Activated T-cell treated with anti-CD3 and anti-CD28 coated beads, Interleukin-2, amount 50 U/mL, for 1 hour (primary cell): ENCODE measurements at places on chromosomes 7 and 10.
A peak's percentile ranks its signal among the peaks of the same experiment; 100 is the strongest.

- DNase-seq, result no peak
Measured at GRCh38 chr10:4352414-4352961, 473.5 kb upstream of the AKR1E2 start.

DNA sequence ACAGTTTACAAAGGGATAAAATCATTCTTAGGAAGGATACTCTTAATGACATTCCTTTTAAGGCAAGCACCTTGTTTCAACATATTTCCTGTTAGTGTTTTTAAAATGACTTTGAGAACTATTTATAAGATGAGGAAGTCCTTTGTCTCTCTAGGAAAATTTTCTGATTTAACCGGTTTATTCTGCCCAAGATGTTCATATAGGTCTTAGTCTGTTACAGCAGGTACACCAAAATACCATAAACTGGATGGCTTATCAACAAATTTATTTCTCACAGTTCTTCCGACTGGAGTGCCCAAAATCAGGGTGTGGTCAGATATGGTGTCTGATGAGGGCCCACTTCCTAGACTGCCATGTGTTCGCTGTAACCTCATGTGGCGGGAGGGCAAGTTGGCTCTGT is 77.9 kb downstream of the GSAP start:
- DNase-seq, result no peak

- no peak for DNase-seq
Measured at GRCh38 chr7:74709880-74710671, 52.6 kb downstream of the GTF2I start.

DNA sequence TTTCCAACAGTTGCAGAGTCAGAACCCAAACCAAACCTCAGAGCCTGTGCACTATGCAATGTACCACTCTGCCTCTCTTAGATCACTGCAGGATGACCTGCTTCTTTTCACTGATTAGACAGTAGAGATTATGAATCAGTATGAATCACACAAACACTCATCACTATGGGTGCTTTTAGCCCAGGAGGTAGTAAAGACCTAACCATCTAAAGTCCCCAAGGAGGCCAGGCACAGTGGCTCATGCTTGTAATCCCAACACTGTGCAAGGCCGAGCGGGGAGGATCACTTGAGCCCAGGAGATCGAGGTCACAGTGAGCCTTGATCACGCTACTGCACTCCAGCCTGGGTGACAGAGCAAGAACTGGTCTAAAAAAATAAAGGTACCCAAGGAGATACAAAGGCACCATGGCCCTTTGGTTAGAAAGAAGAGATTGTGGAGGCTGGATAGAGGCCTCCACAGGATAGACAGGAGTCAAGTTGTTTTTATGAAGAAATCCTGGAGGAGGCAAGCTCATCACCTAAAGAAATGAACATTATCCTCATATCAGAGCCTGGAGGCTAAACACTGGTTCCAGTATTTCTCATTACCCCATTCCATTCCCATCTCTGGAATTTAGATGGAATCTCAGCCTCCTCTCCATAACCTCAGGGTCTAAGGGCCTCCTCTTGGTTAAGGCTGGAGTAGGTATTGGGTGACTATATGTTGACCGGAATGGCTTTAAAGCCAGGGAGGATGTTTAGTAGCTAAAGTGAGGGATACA is 12.9 kb downstream of the SEC31B start:
- no peak for DNase-seq

- DNase-seq, result no peak
Measured at GRCh38 chr7:129750091-129750490, 138.6 kb downstream of the NRF1 start.

GRCh38 chr7:141960687-141961422 is 12.7 kb downstream of the TAS2R38 start:
- DNase-seq, result no peak

DNA sequence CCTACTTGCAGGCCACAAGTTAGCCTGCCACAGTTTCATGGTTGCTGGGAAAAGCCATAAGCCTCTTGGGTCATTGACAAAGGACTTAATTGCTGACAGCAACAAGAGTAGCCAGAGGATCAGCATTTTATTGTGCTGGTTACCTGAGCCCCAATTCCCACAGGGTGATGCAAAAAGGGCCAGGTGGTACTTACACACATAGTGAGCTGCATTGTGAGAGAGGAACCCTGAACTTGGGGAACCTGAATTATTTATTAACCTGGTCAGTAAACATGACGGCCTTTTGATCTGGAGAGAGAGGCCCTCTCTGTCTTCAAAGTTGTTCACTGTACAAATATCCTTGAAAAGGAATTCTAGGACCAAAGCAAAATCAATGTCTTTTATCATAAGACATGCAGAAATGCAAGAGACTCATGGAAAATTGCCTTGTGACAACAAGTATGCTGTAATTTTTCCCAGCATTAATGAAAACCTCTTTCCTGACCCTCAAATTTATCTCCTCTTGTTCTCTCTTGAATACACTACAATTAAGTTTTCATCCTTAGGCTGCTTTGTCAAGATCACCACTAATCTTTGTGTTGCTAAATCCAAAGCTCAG is 102.9 kb upstream of the PHYHIPL start:
- no peak for DNase-seq

- peak; percentile 53 for DNase-seq
Measured at GRCh38 chr7:2209146-2209960, 23.4 kb downstream of the MAD1L1 start.

DNA sequence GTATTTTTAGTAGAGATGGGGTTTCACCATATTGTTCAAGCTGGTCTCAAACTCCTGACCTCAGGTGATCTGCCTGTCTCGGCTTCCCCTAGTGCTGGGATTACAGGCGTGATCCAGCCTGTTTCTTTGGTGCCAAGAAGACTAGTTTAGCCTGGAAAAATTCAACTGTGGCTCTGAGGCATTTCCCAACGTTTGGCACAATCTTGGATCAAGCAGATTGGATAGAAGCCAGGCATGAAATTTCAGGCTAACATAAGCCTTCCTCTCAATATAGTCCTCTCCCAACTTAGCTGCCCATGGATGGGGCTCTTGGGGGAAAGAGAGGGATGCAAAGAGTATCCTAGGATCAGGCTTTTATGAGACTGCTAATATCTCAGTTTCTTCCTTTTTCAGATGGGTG is 53.8 kb downstream of the APBB1IP start:
- DNase-seq, result no peak

DNA sequence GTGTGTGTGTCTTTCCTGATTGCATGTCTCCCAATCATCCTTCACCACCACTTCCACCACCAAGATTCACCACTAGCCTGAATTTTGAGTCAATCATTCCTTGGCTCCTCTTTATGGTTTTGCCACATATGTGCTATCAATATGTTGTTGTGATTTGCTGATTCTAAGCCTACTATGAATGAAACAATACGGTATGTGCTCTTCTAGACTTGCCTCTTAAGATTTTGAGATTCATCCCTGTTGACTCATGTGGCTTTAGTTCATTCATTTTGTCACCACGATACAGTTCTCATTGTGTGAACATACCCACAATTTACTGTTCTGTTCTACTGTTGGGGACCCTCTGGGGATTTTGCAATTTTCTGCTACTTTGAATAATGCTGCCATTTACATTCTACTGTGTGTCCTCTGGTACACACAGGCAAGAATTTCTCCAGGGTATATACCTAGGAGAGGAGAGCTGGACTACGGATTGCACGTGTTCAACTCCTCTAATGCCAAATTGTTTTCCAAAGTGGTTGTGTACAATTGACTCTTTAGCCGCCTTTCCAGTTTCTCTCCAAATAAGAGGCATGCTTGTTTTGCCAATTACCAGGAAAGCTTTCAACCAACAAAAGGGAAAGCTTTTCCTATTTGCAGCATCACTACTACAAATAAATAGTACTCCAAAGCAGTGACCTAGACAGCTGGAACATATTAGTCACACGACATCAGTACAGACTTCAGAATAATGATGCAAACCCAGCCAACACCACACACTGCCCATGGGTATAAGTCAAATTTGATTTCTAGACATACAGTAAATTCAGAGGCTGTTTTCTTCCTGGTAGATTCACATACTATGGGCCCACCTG is 30.0 kb downstream of the SGMS1 start:
- DNase-seq, result no peak

DNA sequence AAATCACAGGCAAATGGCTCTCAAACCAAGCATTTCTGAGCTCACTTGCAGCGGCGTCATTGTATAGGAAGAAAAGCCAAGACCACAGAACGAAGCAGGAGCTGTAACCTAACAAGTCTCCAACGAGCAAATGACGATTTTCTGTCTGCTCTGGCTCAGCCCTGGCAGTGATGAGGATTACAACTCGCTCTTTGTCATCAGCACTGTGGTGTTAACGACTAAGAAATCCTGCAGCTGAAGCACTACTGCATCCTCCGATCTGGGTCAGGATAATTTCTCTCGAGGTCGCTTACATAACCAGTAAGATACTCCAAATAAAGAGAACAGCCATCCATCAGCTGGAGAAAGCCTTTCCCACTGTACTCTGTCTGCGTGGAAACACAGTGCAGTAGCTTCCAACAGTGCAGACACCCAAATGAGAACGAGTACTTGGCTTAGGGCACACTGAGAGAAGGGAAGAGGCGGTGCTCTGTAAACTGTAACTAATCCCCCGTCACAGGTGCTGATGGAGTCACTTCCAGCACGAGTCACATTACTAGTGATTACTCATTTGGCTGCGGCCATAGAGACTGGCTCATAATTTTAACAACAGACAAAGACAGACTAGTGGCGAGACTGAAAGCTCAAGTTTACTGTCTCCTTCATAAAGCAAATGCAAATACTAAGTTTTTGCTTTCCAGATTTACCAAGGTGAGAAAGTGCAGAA is 135.8 kb downstream of the NRBF2 start:
- peak; percentile 66 for DNase-seq

GRCh38 chr7:140074780-140075179 is 12.0 kb upstream of the PARP12 start:
- DNase-seq, result no peak

- DNase-seq, result no peak
Measured at GRCh38 chr7:125780153-125780552, 850.5 kb upstream of the POT1 start.

DNA sequence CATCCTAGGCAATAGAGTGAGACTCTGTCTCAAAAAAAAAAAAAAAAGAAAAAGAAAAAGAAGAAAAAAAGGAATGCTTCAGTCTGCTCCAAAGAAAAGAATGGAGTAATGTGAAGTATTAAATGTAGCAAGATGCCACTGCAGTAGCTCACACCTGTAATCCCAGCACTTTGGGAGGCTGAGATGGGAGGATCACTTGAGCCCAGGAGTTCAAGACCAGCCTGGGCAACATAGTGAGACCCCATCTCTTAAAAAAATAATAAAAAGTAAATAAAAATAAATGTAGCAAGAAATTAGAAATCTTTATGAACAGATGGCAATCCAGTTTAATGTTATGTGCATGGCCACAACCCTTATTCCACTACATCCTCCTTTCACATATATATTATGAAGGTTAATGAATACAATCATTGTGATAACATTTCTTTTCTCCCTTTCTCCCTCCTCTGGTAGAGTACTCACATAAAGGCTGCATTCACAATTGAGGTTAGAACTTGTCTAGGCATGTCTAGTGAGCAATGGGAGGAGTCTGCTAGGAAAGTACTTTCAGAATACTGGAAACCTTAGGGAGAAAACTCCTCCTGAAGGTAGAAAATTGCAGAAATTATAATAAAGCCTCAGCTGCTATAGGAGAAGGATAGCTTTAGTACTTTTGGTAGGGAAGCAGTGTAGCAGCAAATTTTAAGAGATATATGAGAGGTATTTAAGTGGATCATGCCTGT is 20.4 kb downstream of the KLLN start:
- no peak for DNase-seq

- DNase-seq, result no peak
Measured at GRCh38 chr7:157893535-157894044, 556.8 kb downstream of the DNAJB6 start.

- DNase-seq, result no peak
Measured at GRCh38 chr7:113774182-113774807, 144.5 kb downstream of the PPP1R3A start.

- DNase-seq, result no peak
Measured at GRCh38 chr7:23277359-23277989, 21.7 kb upstream of the MALSU1 start.

- DNase-seq, result no peak
Measured at GRCh38 chr10:113859261-113859660, 4.8 kb downstream of the NHLRC2 start.

DNA sequence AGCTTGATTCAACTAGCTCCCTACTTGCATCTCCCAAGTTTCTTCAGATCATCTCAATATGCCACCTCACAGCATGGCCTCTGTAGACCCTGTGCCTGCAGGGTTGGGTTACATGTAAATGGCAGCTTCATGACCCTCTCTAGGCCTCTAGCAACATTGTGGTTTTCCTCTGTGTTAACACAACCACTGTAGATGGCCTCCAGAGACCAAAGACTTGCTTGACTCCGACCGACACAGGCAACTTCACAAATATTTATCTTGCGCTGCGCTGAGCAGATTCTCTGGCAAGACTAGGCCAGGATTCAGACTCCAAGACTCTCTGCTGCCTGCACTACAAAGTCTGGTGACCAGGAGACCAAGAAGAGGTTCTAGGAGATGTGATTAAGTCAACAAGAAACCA is 75.9 kb downstream of the CNOT4 start:
- no peak for DNase-seq

GRCh38 chr10:44870031-44870430 is 41.1 kb upstream of the TMEM72 start:
- no peak for DNase-seq

GRCh38 chr10:5654218-5654755 is 12.1 kb downstream of the ASB13 start:
- no peak for DNase-seq

GRCh38 chr10:16884497-16884896 is 67.3 kb upstream of the RSU1 start:
- no peak for DNase-seq

GRCh38 chr10:19979628-19980027 is 163.4 kb downstream of the PLXDC2 start:
- no peak for DNase-seq

- no peak for DNase-seq
Measured at GRCh38 chr10:86178401-86179152, 188.0 kb downstream of the GRID1 start.

DNA sequence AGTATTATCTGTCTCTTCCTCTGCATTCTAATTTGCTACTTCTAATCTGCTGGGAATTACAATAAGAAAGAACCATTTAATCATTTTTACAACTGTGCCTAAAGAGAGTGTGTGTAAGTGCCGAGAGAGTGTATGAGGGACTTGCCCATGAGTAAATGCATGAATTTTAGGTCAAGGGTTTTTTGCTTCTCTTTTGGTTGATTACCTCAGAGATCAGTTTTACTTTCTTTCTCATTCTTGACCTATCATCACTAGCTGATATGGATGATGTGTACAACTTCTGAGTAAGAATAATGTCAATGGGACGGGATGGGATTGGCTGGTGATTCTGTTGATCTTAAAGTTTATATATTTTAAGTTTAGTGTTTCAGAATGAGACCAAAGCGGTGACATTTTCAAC is 47.8 kb downstream of the IKZF1 start:
- no peak for DNase-seq
